ENCODE measurements at places on chromosomes 7 and 10. TPM values are rescaled to one million over a fixed set of nuclear protein-coding genes. Genes with fewer than 3 reads are reported as not detected.

- DNase-seq: no peak
- no peak overlapping the region for H3K4me3 ChIP-seq
- no peaks in the 10 kb centered on the region for H3K36me3 ChIP-seq
Observed at GRCh38 chr7:79451580-79451979, 1.9 kb downstream of the MAGI2 start.

- H3K27me3 ChIP-seq: no peaks in the 10 kb centered on the region
- no peaks in the 10 kb centered on the region for H3K4me1 ChIP-seq
- H3K36me3 ChIP-seq: no peaks in the 10 kb centered on the region
- H3K4me3 ChIP-seq: no peak overlapping the region
Observed at GRCh38 chr7:15305002-15305600, 256.7 kb downstream of the AGMO start.

DNA sequence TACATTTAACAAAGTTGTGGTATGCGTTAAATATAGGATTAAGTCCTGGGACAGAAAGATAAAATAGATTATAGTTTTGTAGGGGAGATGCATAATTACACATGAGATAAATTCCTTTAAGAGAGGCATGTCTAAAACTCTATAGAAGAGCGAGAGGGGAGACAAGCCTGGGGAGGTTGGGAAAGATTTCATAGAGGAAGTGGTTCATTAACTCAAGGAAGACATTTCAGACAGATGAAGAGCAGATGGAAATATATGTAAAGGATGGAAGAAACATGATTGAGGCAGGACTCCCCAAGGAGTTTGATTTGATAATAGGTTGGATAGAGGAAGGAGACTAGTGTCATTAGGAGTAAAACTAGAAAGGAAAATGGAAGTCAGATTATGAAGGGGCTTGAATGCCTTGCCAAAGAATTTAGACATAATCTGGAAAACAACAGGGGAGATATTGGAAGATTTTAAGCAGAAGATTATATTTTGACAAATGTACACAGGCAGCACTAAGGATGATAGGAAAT is 96.1 kb downstream of the PHTF2 start:
- no peaks in the 10 kb centered on the region for H3K36me3 ChIP-seq
- no peak for DNase-seq
- H3K27ac ChIP-seq: no peak overlapping the region
- no peaks in the 10 kb centered on the region for H3K4me1 ChIP-seq
- H3K27me3 ChIP-seq: no peaks in the 10 kb centered on the region

Gene UCMA
- total RNA-seq: 0.52 TPM

DNA sequence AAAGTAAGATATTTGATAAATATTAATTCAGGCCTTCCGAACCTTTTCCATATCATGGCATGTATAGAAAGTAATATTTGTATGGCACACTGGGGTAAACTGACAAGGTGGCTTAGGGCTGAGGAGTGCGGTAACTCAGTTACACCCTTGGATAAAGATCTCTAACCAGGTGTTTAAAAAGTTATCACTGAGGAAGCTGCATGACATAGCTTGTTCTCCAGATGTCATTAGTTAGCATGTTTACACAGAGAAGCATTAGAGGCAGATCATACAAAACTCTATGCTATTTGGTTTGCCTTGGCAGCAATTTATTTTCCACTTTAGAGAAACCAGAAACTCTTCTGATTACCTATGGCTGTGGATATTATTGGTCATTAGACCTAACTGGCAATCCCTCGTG is 118.2 kb downstream of the ST7 start:
- peak; percentile 30 for DNase-seq
- no peak overlapping the region for H3K4me3 ChIP-seq
- H3K4me1 ChIP-seq: peaks cover 19% of the 10 kb centered on the region
- H3K27ac ChIP-seq: no peak overlapping the region
- H3K27me3 ChIP-seq: no peaks in the 10 kb centered on the region
- H3K36me3 ChIP-seq: no peaks in the 10 kb centered on the region

Gene PRR15
- total RNA-seq: 0.09 TPM

GRCh38 chr7:139034855-139035585 is 822 bp downstream of the ZC3HAV1L start:
- peaks cover 19% of the 10 kb centered on the region for H3K4me1 ChIP-seq
- H3K4me3 ChIP-seq: peak overlapping the region; percentile 50
- H3K36me3 ChIP-seq: peaks cover 4% of the 10 kb centered on the region
- H3K27me3 ChIP-seq: no peaks in the 10 kb centered on the region
- DNase-seq: no peak
- no peak overlapping the region for H3K27ac ChIP-seq

DNA sequence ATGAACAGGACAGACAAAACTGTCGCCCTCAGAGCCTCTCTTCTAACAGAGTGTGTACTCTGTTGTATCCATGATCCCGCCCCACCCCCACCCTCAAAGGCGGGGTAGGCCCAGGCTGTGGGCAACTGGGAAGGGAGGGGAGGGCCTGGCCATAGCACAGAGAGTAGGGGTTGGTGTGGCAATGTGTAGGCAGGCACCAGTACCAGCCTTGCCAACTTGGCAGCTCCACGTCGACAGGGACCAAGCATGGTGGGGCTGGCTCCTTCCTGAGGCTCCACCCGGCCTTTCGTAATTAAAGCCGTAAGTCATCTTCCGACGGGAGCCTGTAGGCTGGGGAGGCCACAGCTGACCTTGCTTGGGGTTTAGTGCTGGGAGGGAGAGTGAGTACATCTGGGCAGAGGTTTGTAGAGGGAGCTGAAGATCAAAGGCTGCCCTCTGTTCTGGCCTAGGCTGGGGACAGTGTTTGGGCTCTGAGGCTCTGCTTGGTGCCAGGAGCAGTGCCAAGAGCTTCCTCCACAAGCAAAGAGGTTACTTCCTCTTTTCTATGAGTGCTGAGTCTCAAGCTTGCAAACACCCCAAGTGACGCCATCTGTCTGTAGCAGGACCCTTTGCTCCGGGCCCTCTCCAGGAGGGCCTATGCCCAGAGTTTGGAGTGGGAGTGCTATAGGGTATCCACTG is 121.6 kb downstream of the C10orf105 start:
- H3K27me3 ChIP-seq: no peaks in the 10 kb centered on the region
- no peak overlapping the region for H3K4me3 ChIP-seq
- peak overlapping the region; percentile 26 for H3K27ac ChIP-seq
- DNase-seq: no peak

Gene MMRN2
- 6.8 TPM for total RNA-seq

- no peaks in the 10 kb centered on the region for H3K4me1 ChIP-seq
- no peak overlapping the region for H3K4me3 ChIP-seq
- no peak overlapping the region for H3K27ac ChIP-seq
- H3K36me3 ChIP-seq: peaks cover 77% of the 10 kb centered on the region
Observed at GRCh38 chr7:107206136-107206535, 37.3 kb downstream of the HBP1 start.

Gene AKR1C3
- 1.7 TPM for total RNA-seq

GRCh38 chr10:53572799-53573198 is 800.2 kb upstream of the MBL2 start:
- H3K27me3 ChIP-seq: no peaks in the 10 kb centered on the region
- no peaks in the 10 kb centered on the region for H3K36me3 ChIP-seq
- DNase-seq: no peak
- no peak overlapping the region for H3K4me3 ChIP-seq
- H3K27ac ChIP-seq: no peak overlapping the region

DNA sequence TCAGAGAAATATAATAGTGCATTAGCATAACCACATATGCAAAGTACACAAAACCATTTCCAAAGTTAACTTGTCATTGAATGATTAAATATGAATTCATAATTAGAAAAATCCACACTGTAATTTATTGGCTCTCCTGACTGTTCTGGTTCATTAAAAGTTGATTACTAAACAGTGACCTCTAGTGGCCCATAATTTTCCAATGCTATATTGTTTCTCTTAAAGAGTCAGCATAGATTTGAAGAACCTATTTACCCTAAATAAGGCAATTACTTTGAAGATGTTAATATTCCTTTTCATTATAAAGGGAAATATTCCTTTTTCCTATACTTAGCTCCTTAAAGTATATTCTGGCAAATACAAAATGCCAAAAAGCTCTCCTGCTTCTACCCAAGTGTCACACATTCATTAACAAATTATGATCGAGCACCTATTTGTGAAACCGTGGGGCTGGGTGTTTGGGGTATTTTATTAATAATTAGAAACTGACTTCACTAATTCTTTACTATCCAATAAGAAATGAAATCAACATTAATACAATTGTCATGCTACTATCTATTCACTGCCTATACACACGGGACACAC is 86.2 kb downstream of the HIBADH start:
- DNase-seq: no peak
- no peaks in the 10 kb centered on the region for H3K4me1 ChIP-seq
- H3K27ac ChIP-seq: no peak overlapping the region
- no peaks in the 10 kb centered on the region for H3K27me3 ChIP-seq

DNA sequence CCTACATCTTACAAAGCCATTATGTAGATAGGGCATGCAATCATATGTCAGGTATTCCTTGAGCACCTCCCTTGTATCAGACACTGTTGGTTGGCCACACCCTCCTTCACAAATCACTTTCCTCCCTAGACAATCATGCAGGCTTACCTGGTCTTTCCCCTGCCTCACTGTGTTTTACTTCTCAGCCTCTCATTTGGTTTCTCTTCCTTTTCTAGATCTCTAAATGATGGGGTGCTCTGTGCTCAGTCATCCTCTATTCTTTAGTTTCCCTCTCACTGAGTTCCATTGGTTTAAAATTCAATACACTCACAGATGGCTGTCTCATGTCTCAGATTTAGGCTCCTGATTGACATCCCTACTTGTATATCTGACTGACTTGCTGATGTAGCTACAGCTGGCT is 31.4 kb downstream of the ANK3 start:
- no peaks in the 10 kb centered on the region for H3K36me3 ChIP-seq
- DNase-seq: no peak
- no peak overlapping the region for H3K4me3 ChIP-seq
- no peaks in the 10 kb centered on the region for H3K4me1 ChIP-seq
- H3K27me3 ChIP-seq: no peaks in the 10 kb centered on the region

GRCh38 chr10:32687546-32687945 is 241.6 kb downstream of the CCDC7 start:
- H3K27me3 ChIP-seq: no peaks in the 10 kb centered on the region
- H3K36me3 ChIP-seq: no peaks in the 10 kb centered on the region
- no peak overlapping the region for H3K4me3 ChIP-seq
- H3K27ac ChIP-seq: no peak overlapping the region
- DNase-seq: no peak

Gene ARHGEF35
- 1.3 TPM for total RNA-seq

GRCh38 chr10:80985102-80985501 is 447.4 kb downstream of the SH2D4B start:
- H3K27ac ChIP-seq: no peak overlapping the region
- no peak overlapping the region for H3K4me3 ChIP-seq
- no peaks in the 10 kb centered on the region for H3K27me3 ChIP-seq
- H3K4me1 ChIP-seq: no peaks in the 10 kb centered on the region
- no peak for DNase-seq

Gene LGI1
- total RNA-seq: 0.28 TPM

- peaks cover 5% of the 10 kb centered on the region for H3K4me1 ChIP-seq
- H3K27me3 ChIP-seq: no peaks in the 10 kb centered on the region
- H3K36me3 ChIP-seq: peaks cover 18% of the 10 kb centered on the region
- DNase-seq: no peak
Observed at GRCh38 chr10:121926157-121926556, 1.7 kb downstream of the ATE1 start.

GRCh38 chr7:28280516-28280915 is 99.9 kb upstream of the JAZF1 start:
- H3K36me3 ChIP-seq: no peaks in the 10 kb centered on the region
- no peak overlapping the region for H3K4me3 ChIP-seq
- H3K4me1 ChIP-seq: no peaks in the 10 kb centered on the region
- H3K27me3 ChIP-seq: no peaks in the 10 kb centered on the region
- DNase-seq: no peak
- no peak overlapping the region for H3K27ac ChIP-seq

- H3K4me1 ChIP-seq: no peaks in the 10 kb centered on the region
- no peak overlapping the region for H3K27ac ChIP-seq
- H3K27me3 ChIP-seq: no peaks in the 10 kb centered on the region
- H3K36me3 ChIP-seq: no peaks in the 10 kb centered on the region
- H3K4me3 ChIP-seq: no peak overlapping the region
- DNase-seq: no peak
Observed at GRCh38 chr7:109984729-109985128, 1106.2 kb upstream of the LRRN3 start.

DNA sequence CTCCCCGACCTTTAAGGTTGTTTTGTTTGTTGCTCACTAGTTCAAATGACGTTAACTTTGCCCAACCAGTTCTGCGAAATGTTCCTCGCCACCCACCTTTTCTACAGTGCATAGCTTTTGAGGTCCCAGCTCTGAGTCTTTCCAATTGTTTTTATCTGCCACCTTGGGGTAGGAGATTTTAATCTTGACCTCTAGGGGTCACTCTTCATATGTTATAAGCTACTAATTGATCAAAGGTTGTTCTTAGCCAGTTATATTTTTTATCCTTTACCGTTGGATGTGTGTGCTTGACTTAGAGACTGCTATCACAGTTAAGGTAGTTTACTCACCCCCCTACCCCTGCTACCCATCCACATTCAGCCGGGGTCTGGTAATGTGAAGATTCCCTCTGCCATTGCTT is 372.4 kb downstream of the SUGCT start:
- no peak for DNase-seq
- no peaks in the 10 kb centered on the region for H3K27me3 ChIP-seq
- no peaks in the 10 kb centered on the region for H3K4me1 ChIP-seq
- no peak overlapping the region for H3K4me3 ChIP-seq
- H3K27ac ChIP-seq: no peak overlapping the region

DNA sequence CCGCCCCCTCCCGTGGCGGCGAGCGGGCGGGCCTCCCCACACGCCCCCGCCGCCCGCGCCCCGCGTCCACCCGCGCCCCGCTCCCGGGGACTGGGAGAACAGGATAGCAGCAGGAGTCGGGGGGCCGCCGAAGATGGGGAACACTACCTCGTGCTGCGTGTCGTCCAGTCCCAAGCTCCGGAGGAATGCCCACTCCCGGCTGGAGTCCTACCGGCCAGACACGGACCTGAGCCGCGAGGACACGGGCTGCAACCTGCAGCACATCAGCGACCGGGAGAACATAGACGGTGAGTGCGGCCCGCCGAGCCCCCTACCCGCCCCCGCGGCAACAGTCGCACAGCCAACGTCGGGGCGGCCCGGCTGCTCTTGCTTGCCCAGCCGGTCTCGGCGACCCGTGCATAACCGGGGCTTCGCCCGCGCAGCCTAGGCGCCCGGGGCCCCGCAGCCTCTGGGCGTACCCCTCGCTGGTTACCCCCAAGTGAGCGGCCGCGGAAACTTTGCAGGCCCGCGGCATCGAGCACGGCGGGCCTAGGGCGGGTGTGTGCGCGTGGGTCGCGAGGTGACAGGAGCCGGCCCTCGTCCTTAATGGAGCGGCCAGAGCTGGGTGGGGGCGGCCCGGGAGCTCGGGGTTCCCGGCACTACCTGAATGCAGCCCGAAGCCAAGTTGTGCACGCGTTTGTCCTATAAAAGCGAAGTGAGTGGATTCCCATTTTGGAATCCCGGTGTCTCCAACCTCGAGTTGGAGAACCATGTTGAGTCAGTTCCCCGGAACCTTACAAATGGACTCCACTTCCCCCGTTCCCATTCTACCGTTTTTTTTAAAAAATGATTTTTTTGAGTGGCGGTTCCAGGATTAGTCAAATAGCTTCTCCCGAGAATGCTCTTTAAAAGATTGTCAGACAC is 863 bp downstream of the CCNY start:
- no peak for DNase-seq
- H3K27ac ChIP-seq: no peak overlapping the region
- peak overlapping the region; percentile 93 for H3K4me3 ChIP-seq
